ENCODE measurements at places on chromosomes 1 and 21.
A peak's percentile ranks its signal among the peaks of the same experiment; 100 is the strongest.

DNA sequence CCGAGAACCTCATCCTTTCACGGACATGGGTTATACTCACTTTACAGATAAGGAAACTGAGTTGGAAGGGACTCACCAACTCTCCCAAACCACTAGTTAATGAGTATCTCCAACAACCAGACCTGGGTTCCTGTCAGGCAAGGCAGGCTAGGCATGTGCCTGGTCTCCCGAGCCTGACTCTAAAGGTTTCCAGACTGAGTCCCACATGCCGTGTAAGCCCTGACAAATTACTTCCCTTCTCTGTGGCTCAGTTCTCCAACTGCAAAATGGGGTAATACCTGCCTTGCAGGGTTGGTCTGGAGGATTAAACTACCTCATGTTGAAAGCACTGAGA is 34.3 kb downstream of the SSBP3 start:
- peak; percentile 15 for DNase-seq

GRCh38 chr1:212241501-212241900 is 43.7 kb upstream of the PPP2R5A start:
- DNase-seq, result no peak

DNA sequence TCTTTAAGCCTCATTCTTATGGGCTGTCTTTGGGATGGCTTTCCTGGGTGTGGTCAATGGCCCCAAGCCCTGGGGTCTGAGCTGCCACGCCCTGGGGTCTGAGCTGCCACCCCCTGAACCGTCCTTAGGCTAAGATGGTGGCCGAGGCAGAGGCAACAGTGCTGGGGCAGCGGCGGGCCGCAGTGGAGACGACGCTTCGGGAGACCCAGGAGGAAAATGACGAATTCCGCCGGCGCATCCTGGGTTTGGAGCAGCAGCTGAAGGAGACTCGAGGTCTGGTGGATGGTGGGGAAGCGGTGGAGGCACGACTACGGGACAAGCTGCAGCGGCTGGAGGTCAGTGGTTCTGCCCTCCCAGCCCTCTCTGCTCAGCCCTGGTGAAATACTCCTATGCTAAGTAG is 10.3 kb upstream of the TUFT1 start:
- DNase-seq, result no peak

GRCh38 chr1:7153464-7153863 is 368.2 kb downstream of the CAMTA1 start:
- DNase-seq, result no peak

DNA sequence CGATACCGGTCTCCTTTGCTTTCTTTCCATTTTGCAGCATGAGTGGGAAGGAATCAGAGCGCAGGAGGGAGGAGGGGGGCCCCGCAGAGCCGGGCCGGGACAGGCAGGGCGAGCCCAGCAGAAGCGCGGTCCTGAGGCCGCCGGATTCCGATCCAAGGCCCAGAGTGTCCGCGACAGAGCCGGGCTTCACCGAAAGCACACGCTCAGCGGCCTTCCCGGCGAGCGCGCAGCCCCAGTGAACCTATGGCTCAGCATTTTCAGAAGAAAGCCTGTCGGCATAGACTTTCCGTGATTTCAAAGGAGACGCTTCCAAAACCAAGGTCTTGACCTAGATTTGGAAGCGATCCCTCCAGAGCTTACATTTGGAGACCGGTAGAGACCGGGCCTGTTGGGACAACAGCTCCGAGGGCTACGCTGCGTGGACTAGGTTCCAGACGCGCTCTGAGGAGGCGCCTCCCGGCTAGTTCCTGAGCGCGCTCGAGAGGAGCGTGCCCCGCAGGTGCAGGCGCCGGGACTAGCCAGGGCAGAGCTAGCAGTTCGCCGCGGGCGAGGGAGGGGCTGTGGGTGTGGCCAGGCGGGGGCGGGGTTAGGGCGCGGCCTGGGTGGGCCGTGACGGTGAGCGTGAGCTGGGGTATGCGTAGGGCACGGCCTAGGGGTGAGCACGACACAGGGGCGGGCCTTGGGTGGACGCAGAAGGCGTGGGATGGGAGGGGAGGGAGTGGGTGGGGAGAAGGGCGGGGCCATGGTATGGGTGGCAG is 27.8 kb upstream of the PRSS38 start:
- peak; percentile 90 for DNase-seq

DNA sequence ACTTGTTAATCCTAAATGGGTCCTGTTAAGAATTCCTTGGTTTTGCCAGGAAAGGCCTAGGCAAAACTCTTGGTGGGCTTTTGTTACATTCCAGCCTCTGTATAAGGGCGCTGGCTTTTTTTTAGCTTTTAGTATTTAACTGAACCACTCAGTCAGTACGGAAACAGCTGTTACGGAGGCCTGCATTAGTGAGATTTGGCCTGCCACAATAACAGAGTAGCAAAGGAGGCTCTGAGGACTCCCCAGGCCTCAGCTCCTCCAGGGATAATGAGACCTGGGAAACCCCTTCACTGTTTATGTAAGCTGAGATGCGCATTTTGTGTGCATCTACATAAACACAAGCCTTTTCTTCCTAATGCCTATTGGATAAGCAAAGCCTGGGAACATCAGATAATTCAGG is 210.2 kb downstream of the APP start:
- DNase-seq, result peak; percentile 45

- no peak for DNase-seq
Measured at GRCh38 chr1:19769211-19769932, 30.3 kb downstream of the TMCO4 start.

DNA sequence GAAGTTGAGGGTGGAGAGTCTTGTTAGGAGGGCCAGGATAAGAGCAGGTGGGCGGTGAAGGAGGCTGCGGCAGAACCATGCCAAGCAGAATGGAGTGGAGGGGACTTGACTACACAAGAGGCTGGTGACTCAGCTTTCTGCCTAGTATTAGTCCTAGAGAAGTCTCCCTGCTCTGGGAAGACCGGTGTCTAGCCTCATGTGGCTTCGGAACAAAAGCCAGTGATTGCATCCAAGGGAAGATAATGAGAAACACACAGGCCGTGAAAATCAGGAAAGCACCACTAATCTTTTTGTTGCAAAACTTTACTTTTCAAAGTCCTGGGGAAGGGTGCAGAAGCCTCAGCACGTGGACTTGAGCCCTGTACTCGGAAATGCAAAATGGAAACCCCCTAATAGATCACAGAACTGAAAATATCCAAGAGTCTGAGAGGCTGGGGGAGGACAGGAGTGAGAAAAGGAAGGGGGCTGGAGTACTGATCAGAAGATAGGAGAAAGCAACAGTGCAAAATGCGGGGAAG is 31.4 kb downstream of the DDR2 start:
- DNase-seq, result no peak

- DNase-seq, result no peak
Measured at GRCh38 chr1:209542585-209542984, 40.9 kb upstream of the CAMK1G start.

DNA sequence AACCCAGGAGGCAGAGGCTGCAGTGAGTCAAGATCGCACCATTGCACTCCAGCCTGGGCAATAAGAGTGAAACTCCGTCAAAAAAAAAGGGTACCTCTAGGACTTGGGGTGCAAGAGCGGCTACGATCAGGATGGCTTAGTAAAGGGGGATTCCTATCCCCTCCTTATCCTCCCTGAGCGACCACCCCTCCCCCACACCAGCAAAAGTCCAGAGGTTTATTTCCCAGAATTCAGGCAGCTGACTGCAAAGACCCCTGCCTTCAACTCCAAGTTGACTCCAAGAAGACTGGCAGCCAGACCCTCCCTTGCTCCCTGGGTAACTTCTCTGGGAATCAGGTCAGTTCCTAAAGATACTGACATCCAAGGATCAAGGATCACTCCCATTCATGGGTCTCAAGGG is 12.4 kb upstream of the PRDM16 start:
- DNase-seq, result no peak

- DNase-seq, result no peak
Measured at GRCh38 chr1:56543783-56544612, 35.4 kb downstream of the PLPP3 start.

DNA sequence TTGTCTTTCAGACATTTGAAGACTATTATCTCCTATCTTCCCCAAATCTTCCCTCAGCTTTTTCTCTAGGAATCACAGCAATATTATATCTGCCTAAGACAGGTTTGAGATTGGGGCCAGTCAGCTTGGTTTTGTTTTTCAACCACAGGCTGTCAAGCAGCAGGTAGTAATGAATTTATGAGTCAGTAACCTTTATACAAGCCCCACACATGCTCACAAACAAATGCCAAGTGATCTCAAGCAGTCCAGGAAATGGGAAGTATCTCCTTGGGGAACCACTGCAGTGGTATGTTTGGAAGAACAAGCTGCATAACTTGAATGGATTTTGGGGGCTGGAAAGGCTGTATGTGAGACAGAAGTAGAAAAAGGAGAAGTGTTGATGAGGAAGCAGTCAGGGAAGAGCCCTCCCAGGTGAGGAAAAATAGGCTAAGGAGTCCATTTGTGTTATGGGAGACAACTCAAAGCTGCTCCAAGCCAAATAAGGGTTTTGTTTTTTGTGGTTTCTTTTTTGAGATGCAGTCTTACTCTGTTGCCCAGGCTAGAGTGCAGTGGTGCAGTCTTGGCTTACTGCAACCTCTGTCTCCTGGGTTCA is 2.1 kb downstream of the DHDDS start:
- DNase-seq, result no peak

- no peak for DNase-seq
Measured at GRCh38 chr21:43283136-43283924, 114.5 kb downstream of the CRYAA start.
